ENCODE measurements at places on chromosomes 7 and 10.

GRCh38 chr10:70435241-70436085, 6.0 kb downstream of the NODAL start:
- no peak for DNase-seq

DNA sequence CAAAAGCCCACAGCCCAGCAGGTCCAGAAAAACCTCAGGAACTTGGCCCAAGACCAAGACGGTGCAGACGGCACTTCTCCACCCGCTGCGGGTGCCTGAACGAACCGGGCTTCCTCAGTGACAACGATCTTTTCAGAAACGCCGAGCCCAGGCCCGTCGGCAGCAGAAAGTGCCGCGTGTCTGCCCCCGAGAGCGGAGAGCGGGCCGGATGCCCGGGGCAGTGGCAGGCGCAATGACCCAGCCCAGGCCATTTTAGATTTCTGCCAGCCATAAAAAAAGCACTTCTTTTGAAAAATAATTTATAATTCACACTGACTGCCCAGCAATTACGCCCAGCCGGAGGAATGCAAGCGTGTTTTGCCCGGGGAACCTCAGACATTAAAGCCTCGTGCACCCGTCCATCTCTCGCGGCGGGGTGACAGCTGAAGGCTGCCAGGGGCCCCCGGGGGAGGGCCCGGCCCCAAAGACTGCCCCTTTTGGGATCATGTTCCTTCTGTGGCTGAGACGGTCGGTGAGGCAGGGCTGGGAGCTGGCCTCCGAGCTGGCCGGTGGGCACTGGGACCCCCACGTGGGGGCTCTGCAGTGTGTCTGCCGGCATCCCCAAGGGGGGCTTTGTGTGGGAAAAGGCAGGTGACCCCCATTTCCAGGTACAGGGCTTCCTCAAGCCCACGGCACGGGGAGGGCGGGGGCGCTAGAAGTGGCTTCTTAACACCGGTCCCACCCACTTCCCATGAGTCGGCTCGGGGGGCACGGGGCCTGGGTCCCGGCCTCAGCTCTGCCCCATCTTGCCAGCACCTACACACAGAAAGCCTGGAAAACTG, 71.3 kb upstream of the PDGFA start:
- DNase-seq: no peak

DNA sequence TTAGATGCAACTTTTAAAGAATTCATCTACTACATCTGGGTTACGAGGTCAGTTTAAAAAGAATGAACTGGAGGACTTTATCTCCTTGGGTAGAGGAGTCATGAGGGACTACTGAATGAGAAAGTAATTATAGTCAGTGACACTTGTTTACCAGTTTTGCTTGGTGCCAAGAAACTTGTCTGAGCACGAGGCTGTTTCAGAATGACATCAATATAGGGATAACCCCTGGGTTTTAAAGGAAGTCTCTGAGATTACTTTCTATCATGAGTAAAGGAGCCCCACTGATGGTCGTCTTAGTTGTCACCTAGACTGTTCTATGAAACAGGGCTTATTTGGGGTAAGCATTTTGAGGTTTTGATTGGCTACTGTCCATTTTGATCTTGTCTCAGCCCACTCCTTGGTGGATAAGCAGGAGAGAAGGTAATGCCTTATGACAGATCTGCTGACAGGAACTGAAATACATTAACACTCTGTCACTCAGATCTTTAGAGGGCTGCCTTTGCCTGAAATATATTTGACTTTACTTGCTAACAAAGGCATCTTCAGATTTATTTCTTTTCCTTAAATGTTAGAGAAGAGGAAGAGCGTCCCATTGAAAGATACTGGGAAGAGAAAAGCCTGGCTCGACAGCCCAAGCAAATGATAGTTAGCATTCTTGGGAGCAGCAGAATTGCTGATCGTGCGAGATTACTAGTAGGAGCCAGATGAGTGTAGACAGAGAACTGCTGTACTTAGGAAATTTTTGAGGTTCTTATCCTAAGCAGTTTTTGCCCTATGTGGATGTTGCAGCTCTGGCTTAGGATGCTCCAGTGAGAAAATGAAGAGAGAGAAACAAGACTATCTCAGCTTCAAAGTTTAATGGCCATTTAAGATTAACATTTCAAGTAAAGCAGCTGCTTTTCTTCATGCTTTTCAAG, 299.2 kb upstream of the LRGUK start:
- no peak for DNase-seq

DNA sequence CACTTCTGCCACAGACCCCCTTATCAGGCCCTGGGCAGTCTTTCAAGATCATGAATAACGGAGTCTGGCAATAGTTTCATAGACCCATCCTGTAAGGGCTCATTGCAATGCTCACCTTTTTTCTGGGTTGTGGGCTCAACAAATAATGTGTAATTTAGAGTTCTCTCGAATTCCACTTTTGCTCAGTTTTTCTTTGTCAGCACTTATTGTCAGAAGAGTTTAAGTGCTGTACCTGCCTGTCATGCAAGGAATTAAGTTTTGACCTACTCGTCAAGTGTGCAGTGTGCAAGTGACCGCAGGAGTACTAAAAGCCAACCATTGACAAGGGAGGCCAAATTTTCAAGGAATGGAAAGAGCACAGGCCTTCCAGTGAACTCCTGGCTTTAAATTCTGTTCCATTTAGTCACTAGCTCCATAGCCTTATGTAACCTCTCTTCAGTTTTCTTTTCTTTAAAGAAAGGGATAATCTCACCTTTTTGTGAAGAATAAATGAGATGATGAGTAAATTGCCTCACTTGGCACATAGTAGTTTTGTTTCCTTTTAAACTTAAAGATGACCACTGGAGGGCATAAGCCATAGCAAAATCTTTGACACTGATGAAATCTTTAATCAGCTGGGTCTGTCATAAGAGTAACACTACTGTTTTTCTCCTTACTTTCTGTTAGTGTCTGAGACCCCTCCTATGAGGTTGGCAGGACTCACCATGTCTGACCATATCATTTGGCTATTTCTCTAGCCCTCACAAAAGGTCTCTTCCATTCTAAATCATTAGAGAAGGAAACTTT, 313.3 kb downstream of the TYW1 start:
- DNase-seq: no peak

- DNase-seq: no peak
Measured at GRCh38 chr10:79113827-79114226, 45.1 kb downstream of the ZMIZ1 start.

DNA sequence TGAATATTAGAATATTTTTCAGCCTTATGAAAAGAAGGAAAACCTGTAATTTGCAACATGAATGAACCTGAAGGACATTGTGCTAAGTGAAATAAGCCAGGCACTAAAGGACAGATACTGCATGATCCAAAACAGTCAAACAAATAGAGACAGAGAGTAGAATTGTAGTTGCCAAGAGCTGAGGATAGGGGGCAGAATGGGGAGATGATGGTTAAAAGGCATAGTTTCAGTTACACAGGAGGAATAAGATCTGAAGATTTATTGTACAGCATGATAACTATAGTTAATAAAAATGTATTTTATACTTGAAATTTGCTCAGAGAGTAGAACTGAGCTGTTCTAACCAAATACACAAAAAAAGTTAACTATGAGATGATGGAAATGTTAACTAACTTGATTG, 149.0 kb upstream of the TMEM106B start:
- DNase-seq: no peak

- no peak for DNase-seq
Measured at GRCh38 chr7:794671-795329, 37.5 kb upstream of the SUN1 start.

GRCh38 chr7:55537458-55537990, 34.8 kb downstream of the VOPP1 start:
- DNase-seq: no peak

DNA sequence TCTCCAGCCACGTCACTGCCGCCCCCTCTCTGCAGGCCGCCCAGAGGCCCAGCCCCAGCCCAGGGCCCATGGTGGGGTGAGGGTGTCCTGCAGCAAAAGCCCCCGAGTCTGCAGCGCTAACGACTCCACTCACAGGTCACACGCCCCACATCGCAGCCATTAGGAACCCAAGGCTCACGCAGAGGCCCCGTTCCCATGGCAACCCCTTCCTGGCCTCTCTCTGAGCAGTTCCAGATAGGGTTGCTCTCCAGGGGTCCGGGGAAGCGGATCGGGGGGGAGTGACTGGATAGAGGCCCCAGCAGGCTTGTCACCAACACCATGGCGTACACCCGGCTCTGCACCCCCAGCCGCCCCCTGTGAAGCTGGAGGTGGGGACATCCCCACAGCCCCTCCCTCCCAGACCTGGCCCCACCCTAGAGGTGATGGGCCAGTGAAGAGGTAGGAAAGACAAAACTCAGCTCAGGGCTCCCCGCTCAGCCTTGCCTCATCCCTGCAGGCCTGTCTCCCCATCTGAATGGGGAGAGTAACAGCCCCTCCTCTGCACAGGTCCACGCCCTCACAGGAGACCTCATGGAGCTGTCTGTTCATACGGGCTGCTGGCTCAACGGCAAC, 41.2 kb downstream of the TNRC18 start:
- no peak for DNase-seq

DNA sequence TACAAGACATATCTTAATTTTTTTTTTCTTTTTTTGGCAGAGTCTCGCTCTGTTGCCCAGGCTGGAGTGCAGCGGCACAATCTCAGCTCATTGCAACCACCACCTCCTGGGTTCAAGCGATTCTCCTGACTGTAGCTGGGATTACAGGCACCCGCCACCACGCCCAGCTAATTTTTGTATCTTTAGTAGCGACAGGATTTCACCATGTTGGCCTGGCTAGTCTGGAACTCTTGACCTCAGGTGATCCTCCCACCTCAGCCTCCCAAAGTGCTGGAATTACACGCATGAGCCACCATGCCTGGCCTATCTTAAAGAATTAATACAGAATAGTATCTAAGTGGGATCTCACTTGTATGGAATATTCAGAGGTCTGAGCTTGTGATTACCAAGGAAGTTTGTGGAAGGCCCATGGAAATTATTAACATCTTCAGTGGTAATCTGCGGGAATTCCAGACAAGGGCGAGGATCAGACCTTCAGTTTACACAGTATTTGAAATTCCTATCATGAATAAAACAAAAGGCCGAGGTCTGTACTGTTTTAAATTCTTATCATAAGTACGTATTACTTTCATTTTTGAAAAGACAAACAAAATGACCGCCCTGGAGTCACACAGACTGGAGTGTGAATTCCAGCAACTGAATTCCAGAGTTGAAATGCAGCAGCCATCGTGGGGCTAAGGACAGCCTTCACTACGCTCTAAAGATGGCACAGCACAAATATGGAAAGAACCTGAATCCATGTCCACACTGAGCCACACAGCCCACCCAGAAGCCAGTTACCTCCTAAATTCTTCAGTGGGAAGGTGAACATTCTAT, 16.7 kb downstream of the GPRIN2 start:
- DNase-seq: no peak

- no peak for DNase-seq
Measured at GRCh38 chr10:94363251-94363565, 469 bp upstream of the NOC3L start.

- DNase-seq: no peak
Measured at GRCh38 chr7:43557831-43558495, 24.9 kb upstream of the STK17A start.

DNA sequence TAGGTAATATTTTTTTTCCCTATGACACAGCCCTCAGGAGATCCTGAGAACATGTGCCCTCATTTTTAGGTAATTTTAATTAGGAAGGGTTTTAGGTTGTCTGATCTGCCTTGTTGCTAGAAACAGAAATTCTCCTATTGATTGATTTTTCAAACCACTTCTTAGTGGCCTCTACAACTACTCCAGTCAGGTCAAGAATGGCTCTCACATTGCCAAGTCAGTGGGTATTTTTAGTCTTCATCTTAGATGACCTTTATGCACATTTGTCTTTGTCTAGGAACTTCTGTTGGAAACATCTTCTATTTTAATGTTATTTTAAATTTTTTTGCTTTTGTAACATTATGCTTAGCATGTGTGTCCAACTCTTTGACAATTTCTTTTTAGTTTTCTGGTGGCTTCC, 162.3 kb downstream of the MLLT10 start:
- no peak for DNase-seq

DNA sequence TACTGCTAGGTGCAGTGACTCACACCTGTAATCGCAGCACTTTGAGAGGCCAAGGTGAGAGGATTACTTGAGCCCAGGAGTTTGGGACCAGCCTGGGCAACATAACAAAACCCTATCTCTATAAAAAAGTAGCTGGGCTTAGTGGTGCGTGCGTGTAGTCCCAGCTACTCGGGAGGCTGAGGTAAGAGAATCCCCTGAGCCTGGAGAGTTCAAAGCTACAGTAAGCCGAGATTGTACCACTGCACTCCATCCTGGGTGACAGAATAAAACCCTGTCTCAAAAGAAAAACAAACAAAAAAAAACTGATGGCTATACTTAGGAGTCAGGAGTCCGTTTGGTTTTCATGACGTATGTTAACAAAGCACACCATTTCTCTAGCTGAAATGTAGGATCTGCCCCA, 2.9 kb downstream of the SGMS1 start:
- DNase-seq: no peak

- no peak for DNase-seq
Measured at GRCh38 chr7:1704811-1705738, 35.0 kb downstream of the ELFN1 start.

DNA sequence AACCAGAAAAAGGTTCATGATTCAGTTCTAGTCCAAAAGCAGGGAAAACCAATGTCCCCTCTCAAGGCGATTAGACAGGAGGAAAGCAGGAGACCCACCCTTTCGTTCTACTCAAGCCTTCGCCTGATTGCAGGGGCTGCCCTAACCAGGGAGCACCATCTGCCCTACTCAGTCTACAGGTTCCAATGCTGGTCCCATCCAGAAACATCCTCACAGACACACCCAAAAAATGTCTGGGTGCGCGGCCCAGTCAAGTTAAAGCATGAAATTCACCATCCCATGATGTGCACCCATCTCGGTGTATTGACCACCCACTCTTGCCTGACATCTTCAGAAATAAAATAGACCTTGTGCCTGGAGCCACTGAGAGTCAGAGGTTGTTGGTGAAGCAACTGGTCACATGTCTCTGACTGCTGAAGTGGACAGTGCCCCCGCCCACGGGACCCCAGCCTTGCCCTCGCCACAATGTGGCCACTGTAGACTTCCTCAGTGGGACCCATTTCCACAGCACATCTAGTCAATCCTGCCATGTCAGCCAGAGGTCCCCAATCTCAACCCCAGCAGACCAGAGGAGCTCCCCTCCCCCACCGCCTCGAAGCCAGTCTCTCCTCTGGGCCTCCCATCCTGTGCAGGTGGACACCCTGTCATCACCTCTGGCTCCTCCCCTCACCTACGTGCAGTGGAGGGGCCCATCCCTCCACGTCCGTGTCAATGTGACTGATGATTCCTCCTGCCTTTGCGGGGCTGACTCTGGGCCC, 116.3 kb upstream of the PPP2R2D start:
- no peak for DNase-seq

Data from stimulated activated CD4-positive, alpha-beta T cell treated with anti-CD3 and anti-CD28 coated beads, Interleukin-4, amount 100 ng/mL, for 4 hours (primary cell).